CD4-positive, alpha-beta T cell treated with Interleukin-15 for 1 hour (primary cell): ENCODE measurements at places on chromosomes 5 and 9.

DNA sequence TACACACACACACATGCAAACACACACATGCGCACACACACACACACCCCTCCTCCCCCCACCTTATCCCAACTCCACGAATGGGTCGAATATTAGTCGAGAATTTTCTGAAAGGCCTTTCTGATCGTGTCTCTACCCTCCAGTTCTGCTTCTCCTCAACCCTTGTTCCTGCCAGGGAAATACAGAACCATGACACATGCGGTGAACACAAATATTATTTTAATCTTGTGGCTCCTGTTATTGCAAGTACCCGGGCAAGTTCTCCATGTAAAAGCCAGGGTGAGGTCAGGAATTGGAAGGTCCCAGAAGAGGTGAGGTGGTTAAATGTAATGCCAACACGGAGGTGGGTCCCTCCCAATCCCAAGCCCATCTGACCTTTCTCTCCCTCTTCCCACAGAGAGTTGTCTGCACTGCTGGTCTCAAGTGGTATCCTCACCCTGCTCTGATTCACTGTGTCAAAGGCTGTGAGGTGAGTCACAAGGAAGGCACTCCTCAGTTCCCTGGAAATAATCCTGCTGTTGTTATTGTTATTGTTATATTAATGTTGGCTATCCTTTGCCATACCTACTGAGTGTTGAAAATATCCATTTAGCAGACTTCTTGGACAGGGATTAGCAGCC, 223.7 kb downstream of the PAPPA start:
- DNase-seq: no peak

GRCh38 chr5:67012171-67012570, 184.4 kb downstream of the CD180 start:
- no peak for DNase-seq

DNA sequence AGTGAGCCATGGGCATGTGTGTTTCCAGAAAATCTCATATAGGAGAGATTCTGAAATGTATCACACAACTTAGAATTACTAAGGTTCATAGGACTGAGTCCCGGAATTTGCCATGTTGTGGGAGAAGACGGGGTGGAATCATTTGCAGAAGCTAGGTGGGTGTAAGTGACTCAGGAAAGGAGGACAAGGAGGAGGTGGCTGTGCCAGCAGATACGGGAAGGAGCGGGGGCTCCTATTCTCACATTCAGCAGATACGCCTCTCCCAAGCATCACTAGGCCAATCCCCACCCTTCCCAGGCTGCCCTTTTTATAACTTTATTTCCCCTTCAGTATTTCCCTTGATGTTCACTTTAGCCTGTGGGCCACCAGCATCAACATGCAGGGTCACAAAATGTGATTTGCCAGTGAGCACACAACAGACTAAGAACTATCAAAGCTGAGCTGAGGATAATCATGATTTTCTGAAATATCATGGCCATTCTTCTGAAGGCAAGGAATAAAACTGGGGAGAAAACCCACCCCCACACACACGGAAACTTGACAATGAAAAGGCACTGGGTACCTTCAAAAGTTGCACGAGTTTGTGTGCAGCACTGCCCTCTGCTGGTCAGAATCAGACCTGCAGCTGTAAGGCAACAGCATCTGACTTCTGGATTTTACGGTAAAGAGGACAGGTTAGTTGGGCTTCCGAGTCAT, 133.2 kb downstream of the MTX3 start:
- peak; percentile 56 for DNase-seq

- DNase-seq: no peak
Measured at GRCh38 chr5:88880201-88880600, 2.8 kb downstream of the MEF2C start.

- no peak for DNase-seq
Measured at GRCh38 chr9:93110311-93110855, 14.4 kb downstream of the CARD19 start.

DNA sequence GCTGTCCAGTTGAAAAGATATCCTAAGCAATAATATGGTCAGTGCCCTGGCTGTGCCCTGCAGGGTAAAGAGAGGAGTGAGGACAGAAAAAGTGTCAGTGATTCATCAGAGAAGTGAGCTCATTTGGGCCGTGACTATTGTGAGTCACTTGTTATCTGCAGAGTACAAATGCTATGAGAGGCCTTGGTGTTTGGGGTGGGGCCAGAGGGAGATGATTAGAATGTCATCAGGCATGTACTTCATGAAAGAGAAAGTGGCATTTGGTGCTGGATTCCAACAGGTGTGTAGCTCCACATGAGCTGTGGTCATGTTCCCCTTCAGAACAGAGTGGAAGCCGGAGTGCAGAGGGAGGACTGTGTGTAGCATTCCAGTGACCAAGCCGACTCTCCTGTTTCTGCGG, 174.1 kb downstream of the KDM4C start:
- no peak for DNase-seq

DNA sequence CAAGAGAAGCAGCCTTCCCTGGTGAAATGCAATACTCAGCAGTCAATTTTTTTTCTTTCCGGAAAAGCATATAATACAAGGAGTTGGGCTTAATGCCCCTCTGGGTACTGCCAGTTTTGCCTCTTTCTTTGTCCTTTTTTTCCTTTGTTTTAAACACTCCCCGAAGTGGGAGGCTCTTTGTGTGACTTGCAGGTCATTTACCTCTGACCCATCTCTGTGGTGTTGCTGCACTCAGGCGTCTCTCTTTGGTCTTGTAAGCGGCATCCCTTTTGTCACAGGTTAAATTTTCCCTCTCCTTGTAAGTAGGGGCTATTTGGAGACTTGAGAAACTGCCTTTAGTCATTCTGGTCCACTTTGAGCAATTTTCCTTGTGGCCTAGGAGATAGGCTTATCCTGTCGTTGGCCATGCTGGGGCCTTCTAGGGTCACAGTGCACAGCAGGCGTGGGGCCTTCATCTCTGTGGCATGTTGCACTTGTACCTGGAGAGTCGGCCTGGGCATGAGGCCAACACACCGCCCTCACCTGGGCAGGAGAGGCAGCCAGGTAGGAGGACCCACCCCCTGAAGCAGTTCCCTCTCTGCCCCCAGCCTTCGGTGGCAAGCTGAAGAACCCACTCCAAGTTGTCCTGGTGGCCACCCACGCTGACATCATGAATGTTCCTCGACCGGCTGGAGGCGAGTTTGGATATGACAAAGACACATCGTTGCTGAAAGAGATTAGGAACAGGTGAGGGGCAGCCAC, 27.7 kb upstream of the CTSL start:
- no peak for DNase-seq

GRCh38 chr9:114098936-114099668, at the start of gene KIF12:
TSS of gene KIF12 (minus strand) at chr9:114099292. CDS start at chr9:114099276, 16 bp downstream.
- no peak for DNase-seq

GRCh38 chr9:72791436-72791835, 161.4 kb downstream of the ALDH1A1 start:
- DNase-seq: no peak

DNA sequence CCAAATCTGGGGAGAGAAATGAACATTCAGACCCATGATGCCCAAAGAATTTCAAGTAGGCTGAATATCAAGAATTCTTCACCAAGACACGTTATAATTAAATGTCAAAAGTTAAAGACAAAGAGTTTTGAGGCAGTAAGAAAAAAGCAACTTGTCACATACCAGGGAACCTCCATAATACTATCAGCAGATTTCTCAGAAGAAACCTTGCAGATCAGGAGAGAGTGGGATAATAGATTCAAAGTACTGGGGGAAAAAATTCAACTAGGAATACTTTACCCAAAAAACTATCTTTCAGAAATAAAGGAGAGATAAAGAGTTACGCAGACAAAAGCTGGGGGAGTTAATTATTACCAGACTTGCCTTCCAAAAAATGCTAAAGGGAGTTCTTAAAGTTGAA, 516.0 kb downstream of the CETN3 start:
- no peak for DNase-seq

GRCh38 chr5:87741881-87742280, 329.2 kb upstream of the CCNH start:
- no peak for DNase-seq

DNA sequence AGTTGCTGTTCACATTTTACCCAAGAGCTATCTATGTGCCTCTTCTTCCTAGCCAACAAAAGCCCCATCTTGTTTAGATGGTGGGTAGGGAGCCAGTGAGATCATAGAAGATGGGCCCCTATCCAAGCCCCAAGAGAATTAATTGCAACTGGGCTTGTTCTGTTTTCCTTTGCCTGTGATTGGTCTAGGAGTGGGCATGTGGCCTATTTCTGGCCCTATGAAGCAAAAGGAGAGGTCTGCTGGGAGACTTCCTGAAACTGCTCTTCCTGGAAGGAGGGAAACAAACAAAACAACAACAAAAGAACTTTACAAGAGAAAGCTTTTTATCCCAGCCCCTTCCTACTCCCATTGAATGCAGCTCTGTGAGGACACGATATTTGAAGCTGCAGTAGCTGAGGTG, 32.5 kb upstream of the ALDOB start:
- DNase-seq: no peak

GRCh38 chr5:102771435-102771834, 16.3 kb downstream of the PAM start:
- DNase-seq: no peak

- no peak for DNase-seq
Measured at GRCh38 chr5:173826086-173826427, 62.1 kb upstream of the CPEB4 start.

DNA sequence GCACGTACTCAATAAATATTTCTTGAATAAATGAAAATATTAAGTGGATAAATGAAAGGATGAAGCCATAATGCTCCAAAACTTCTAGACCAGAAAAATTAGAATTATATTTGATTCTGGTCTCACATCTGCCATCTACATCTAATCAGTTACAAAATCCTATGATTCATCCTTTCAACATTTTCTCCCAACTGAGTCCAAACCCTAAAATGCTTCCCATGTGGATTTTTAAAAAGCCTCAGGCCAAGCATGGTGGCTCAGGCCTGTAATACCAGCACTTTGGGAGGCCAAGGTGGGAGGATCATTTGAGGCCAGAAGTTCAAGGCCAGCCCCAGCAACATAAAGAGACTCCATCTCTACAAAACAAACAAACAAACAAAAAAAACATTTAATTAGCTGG, 31.6 kb upstream of the FST start:
- DNase-seq: no peak

GRCh38 chr9:114050646-114051045, 27.5 kb downstream of the AMBP start:
- no peak for DNase-seq

DNA sequence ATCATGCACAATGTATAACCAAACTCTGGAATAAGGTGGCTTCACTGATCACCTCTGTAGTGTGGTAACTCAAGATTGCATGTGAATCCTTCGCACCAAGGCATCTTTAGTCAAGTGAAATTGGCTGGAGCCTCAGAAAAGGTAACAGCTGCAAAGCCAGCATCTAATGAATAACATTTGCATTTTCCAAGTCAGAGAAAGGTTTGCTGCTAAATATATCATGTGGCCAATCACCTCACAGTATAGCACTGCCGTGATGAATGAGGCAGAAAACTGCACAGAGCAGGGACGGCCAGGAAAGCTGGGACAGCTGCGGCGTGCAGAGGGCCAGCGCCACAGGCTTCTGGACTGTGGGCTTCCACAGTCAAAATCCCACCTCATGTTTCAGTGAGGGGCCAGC, 18.5 kb downstream of the MRPS27 start:
- DNase-seq: no peak

DNA sequence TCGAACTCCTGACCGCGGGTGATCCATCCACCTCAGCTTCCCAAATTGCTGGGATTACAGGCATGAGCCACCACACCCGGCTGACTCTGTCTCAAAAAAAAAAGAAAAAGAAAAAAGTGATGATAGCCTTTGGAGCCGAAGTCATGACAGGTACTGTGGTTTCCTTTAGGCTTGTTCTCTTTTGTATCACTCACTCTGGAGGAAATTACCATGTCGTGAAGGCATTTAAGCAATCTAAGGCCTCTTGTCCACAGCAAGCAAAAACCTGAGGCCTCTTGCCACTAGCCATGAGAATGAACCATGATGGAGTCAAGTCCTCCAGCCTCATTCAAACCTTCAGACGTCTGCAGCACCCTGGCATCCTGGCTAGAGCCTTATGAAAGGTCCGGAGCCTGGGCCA, 286.1 kb downstream of the RAB3C start:
- no peak for DNase-seq

DNA sequence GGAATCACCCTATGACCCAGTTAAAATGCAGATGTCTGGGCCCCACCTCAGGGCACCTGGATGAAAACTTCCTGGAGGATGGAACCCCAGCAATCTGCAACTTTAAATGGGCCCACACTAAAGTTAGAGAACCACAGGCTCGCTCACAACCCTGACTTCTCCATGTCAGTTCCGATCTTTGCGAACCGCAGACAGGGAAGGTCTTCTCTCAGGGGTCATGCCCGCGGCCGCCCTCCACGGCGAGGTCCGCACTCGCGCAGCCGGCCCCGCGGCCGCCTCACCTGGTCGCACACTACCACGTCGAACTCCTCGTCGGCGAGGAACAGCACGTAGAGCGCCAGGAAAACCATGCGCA, 499 bp downstream of the ALG2 start:
- no peak for DNase-seq

DNA sequence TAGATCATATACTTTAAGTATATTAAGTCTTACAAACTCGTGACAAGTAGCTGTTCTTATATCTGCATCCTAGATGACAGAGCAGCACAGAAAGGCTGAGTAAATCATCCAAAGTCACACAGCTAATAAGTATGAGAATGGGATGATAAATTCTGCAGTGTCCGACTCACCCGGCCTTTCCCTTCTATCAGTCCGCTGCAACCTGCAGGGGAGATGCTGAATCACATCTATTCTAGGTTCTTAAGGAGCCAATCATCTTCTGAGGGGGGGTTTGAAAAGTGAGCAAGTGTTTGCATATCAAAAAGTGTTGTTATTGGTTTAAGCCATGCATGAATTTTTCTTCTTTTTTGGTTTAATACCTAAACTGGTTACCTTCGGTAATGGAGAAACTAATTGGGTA, 38.9 kb downstream of the ADAMTS16 start:
- DNase-seq: no peak

- no peak for DNase-seq
Measured at GRCh38 chr5:144794922-144795321, 624.2 kb downstream of the KCTD16 start.

DNA sequence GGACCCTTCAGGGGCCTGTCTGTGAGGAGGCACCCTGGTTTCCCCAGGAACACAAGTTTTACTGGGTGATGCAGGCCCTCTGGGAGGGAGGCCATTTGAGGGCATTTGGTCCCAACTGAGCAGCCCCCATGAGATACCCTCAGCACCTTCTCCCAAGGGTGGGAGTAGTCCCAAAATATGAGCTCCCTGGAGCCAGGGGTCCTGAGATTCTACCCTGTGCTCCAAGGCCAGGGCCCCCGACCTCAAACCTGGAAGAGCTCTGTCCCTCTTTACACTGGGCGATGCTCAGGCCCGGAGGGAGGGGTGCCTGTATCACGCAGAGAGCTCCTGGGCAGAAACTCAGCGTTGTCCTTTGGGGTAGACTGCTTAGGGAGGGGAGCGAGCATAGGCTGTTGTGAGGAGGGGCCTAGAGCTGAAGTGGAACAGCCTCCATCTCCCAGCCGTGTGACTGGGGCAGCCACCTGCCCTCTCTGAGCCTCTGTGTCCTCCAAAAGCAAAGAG, 64.0 kb upstream of the SYNPO start:
- no peak for DNase-seq

DNA sequence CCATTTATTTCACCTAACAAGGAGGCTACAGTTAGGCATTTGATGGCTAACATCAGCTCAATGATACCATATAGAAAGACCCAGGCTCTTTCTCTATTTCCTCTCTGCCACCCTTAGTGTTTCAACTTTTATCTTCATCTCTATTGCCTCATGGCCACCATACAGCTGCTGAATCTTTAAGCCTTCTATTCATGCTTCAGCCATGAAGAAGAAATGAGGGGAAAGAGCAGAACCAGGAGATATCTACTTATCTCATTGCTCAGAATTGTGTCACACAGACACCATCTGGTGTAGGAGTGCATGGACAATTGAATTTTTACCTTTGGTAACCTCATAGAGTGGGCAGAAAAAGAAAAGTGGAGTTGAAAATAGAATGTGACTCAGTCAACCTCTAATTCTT, 6.7 kb downstream of the GAPT start:
- DNase-seq: no peak
